Activated T-cell treated with anti-CD3 and anti-CD28 coated beads, Interleukin-2, amount 50 U/mL, for 4 hours (primary cell): ENCODE measurements at places on chromosomes 4 and X.

DNA sequence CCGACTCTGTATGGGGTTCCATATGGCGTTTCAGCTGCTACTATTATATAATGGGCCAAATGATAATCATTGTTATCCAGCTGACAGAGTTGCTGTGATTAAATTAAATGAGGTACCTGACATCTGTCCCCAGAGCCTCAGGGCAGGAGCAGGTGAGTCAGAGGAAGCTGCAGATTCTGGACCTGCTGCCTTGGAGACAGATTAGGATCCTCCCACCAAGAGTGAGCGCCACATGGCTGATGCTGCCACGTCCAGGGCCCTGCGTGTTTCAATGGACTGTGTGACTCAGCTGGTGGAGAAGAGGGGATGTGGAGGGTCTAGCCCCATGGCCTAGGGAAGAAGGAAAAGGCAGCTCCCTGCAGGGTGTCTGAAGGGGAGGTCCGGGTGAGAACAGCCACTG lies 28.3 kb upstream of the UXT start:
- DNase-seq = no peak

- DNase-seq = no peak
Measured at GRCh38 chr4:111126340-111126739, 503.5 kb upstream of the PITX2 start.

DNA sequence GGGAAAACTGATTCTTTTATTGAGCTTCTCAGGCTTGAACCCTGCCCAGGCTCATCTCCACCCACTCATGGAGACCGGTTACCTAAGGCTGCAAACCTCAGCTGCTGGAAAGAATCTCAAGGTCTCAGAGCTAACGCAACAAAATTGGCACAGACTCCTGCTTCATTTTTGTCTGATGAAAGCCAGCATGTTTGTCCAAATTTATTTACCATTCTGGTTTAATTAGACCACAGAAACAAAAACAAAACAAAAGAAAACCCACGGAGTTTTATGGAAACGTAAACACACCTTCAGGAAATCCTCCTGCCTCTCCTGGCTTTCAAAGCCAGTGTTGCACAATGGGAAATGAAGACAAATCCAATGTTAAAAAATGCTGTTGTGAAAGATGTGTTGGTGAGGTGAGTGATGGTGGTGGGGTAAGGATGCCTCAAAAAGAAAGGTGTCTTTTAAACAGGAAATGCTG lies 56.4 kb upstream of the PDLIM3 start:
- no peak for DNase-seq

- DNase-seq = no peak
Measured at GRCh38 chrX:23959781-23960180, 52.0 kb downstream of the CXorf58 start.

DNA sequence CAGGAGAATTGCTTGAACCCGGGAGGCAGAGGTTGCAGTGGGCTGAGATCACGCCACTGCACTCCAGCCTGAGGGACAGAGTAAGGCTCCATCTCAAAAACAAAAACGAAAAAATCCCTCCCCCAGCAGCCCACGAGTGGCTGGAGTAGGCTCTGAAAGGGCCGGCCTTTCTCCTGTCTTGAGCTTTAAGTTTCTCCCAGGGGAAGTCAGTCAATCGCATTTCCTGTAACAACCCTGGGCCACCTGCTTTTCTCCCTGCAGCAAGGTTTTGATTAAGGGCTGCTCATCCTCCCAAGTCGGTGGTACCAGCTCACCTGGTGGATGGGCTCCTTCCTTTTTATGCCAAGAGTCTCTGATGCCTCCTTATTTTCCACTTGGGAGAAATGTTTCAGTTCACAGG lies 2.0 kb upstream of the NYX start:
- no peak for DNase-seq

DNA sequence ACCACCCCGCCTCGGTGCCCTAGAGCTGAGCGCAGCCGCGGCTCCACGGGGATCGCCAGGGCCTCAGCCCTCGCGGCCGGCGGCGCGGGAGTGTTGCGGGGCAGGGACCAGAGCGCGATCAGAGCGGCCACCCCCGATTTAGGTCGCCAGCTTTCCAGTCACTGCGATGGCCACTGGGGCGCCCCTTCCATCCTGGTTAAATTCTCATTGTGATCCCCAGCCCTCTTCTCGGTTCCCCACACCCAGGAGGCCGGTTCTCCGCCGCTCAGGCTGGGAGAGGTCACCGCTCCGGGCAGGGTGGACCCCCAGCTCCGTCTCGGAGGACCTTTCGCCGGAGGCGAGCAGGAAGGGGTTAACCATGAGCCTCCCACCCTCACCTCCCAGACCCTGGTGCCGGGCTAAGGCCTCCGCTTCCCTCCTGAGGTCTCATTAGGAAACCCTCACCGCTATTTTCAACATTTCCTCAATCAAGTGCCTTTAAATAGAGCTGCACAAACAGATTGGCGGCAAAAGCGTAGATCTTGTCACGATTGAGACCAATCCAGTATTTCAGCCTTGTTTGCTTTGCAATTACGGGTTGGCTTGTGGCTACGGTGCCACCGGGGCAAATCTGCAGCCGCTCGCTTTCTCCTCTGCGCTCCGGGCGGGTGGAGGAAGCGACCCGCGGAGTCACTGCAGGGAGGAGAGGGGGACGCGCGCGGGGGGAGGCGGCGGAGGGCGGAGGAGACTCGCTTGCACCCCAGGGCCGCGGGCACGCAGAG lies 8.3 kb upstream of the HAND2 start:
- no peak for DNase-seq

DNA sequence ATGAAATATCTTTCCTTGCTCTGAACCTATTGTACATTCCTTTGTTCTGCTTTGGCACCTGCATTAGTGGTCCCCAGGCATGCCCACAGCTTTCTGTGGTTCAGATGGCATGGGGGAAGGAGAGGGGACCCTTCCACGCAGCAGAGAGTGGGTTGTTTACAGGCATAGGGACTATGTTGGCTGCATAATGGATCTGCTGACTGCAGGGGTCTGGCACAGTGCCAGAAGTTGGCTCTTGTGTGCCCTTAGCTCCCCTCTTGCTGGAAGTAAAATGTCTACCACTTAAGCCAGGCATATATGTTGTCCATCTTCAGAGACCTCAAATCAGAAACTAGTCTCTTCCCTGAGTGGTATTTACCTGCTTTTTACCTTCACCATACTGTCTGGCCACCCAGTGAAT lies 651.9 kb upstream of the PCDH7 start:
- no peak for DNase-seq

DNA sequence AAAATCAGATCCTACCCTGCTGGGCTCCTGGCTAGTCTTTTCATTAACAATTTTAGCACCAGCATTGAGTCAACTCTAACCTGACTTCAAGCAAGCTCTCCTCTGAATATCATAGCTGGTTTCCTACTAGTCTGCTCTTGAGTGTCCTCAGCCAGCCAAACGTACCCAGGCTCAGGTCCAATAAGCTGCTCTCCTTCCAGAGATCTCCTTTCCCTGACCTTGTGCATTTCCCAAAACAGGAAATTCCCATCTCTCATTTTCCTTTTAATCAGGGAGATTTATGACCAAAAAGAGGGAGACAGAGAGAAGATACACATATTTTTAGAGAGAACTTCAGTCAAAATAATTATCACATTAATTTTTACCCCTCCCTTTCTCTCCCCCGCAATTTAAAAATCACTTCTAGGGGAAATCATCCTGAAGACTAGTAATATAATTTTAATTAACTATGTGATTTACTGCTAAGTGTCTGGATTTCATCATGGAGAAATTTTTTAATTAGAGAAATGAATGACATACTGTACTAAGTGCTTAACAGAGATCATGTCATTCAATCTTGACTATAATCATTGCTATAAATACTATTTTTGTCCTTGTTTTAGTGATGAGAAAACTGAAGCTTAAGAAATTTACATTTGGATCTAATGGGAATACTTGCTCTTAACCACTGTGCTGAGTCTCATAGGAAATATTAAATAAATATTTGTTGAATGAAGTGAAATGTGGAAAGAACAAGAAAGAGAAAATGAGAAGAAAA lies 421.7 kb upstream of the INTU start:
- DNase-seq = no peak

DNA sequence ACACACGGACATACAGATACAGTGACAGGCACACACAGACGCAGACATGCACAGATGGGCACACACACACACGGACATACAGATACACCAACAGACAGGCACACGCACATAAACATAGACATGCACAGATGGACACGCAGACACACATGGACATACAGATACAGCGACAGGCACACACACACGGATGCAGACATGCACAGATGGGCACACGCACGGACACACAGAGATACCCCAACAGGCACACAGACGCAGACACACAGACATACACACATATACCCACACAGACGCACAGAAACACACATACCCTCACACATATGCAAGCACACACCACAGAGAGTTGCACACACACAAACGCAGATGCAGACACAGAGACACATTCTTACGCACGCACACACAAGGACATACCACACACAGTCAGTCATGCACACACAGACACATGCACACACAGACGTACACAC lies 24.4 kb upstream of the SLC25A6 start:
- no peak for DNase-seq

- DNase-seq = no peak
Measured at GRCh38 chr4:120096508-120097297, 30.1 kb upstream of the MAD2L1 start.

- DNase-seq = no peak
Measured at GRCh38 chr4:139229534-139230039, 50.4 kb downstream of the MGARP start.

DNA sequence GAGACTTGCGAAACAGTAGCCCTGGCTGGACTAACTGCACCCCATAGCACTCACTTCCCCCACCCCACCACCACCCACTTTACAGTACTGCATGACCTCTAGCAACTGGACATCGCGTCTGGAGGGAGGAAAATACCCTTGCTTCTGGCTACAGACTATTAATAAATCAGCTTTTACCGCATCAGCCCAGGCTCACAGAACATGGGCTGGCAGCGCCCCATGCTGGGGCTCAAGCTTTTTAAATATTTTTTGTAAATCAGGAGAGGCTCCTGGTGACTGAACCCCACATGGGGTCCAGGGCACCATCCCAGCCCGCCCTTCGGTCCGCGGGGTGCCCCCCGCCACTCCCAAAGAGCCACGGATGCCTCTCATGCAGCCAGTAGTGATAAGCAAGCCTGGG lies 2.7 kb downstream of the HS6ST2 start:
- DNase-seq = no peak

- DNase-seq = no peak
Measured at GRCh38 chr4:86307432-86307831, 52.4 kb downstream of the MAPK10 start.

- DNase-seq = no peak
Measured at GRCh38 chr4:38233727-38234480, 273.7 kb downstream of the PTTG2 start.

DNA sequence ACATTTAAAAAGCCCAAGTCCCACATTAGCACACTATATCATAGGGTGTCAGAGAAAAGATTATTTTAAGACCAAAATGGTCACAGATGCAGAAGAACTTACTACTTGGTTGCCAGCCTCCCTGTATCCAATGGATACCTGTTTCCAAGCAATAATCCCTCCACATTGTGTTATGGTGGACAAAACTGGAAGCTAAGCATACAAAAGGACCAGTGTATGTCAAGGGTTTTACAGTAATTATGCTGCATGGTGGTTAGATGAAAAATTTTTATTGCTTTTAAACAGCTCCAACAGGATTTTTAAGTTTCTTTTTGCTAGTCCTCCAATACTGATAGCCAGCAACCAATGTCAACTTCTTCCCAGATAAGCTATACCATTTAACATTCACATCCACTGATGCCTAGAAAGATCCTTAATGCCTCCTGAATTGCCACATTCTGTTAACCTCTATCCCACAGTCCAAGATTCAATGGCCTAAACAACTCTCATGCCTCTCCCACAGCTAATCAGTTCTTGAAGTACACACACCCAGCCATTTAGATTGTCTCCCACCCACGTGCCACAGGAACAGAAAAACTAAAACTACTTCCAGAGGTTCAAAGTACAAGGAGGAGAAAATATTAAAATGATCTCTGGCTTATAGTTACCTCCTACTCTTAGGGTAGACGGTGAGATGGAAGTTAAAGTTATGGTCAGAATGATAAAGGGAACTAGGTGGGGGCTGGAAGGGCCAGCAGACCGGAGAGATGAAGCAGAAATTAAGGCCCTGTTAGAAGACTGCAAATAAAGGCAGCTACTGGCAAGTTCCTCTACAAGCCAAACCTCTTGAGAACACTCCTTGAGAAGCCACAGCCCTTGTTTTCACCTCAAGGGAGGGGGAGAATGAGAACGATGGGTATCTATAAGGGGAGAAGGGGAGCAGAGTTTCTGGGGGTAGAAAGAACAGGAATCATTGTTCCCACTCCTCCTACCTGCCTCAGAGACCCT lies 5.5 kb downstream of the MED14 start:
- no peak for DNase-seq

GRCh38 chr4:14084598-14084997 lies 457.1 kb upstream of the BOD1L1 start:
- no peak for DNase-seq

- DNase-seq = peak; percentile 82
Measured at GRCh38 chrX:153953342-153953830, 8.9 kb upstream of the RENBP start.

DNA sequence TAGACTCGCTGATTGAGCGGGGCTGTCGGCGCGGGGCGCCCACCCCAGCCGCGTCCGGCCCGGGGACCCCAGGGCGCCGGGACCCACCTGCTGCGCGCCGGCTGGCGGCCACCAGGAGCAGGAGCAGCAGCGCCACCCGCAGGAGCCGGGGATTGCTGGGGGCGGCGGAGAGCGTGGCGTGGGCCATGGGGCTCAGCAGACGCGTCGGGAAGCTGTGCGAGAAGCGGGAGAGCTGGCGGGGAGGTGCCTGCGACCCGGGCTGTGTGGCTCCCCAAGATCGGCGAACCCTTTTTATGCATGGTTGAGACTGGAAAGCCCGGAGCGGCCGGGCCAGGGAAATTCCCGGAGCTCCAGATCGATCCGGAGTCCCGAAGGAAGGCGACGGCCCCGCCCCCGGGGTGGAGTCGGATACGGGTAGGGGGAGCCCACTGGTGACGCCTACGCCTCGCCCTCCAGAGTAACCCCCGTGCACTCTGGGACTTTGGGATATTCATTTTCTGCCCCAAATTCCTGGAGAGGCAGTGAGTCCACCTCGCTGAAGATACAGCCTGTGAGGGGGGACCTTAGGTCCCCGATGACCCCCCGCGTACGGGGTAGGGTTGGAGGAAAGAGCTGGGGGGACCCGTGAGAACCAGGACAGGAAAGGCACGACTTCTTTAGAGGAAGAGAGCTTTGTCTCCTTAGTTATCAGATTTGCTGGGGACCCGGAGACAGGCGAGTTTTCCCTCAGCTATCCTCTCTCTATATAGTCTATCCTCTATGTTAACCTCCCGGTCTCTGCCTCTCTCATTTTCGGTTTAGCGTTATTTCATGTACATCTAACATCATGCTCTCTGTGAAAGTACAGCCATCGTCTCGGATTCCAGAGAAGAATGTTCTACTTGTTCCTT lies at the start of gene CXCL3:
Gene CXCL3 (minus strand): TSS at position 265 of the 890 bp plus-strand sequence. CDS start 78 bp downstream, at position 187.
- no peak for DNase-seq

GRCh38 chrX:148755111-148755510 lies 254.7 kb downstream of the AFF2 start:
- DNase-seq = no peak

- no peak for DNase-seq
Measured at GRCh38 chr4:127857641-127858040, 23.1 kb upstream of the PLK4 start.

GRCh38 chr4:65599340-65599739 lies 70.9 kb downstream of the EPHA5 start:
- no peak for DNase-seq
